ENCODE measurements at places on chromosomes 16 and 17. TPM values are rescaled to one million over a fixed set of nuclear protein-coding genes. Genes with fewer than 3 reads are reported as not detected.
A peak's percentile ranks its signal among the peaks of the same experiment; 100 is the strongest.

DNA sequence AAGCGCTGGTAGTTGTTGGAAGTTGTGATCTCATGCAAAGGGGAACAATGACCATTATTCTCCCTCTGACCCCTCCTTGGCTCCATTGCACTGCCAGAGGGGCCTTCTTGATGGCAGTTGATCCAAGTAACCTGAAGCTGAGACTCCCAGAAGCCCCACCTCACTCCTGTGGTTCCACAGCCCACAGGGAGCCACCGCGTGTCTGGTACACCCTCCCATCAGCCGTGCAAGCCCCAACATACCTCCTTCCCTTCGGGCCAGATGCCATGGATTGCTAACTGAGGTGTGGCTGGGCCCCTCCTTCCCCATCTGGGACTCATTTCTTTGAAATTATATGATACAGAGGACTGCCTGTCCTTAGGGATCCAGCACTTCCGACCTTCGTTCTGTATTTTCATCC lies 17.8 kb downstream of the SAP30BP start:
- H3K4me1 ChIP-seq, result no peaks in the 10 kb centered on the region
- DNase-seq, result no peak
- no peaks in the 10 kb centered on the region for H3K36me3 ChIP-seq
- no peak overlapping the region for H3K27ac ChIP-seq
- no peak overlapping the region for H3K4me3 ChIP-seq
- H3K27me3 ChIP-seq, result no peaks in the 10 kb centered on the region

GRCh38 chr17:67619555-67619954 lies 98.2 kb upstream of the NOL11 start:
- no peaks in the 10 kb centered on the region for H3K36me3 ChIP-seq
- H3K27me3 ChIP-seq, result no peaks in the 10 kb centered on the region
- H3K4me3 ChIP-seq, result no peak overlapping the region
- H3K4me1 ChIP-seq, result no peaks in the 10 kb centered on the region

DNA sequence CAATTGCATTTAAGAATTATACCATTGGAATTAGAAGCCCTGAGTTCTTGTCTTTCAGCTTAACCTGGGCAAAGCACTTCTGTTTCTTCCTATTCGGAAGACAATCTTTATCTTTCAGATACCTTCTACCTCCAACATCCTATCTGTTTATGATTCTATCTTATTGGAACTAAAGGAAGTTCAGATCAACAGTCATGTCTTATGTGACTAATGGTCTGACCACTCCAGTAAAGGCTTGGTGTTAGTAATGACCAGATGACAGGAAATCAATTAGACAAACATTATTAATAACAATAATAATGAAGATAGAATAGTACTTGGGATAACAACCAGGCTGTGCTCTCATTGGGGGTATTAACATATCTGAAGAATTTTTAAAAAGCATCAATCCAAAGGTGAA lies 11.3 kb downstream of the HS3ST3A1 start:
- H3K27me3 ChIP-seq, result no peaks in the 10 kb centered on the region
- peaks cover 2% of the 10 kb centered on the region for H3K4me1 ChIP-seq
- no peaks in the 10 kb centered on the region for H3K36me3 ChIP-seq

GRCh38 chr17:75685499-75685898 lies 18.4 kb downstream of the SAP30BP start:
- H3K36me3 ChIP-seq, result no peaks in the 10 kb centered on the region
- no peak overlapping the region for H3K4me3 ChIP-seq
- H3K27me3 ChIP-seq, result no peaks in the 10 kb centered on the region
- no peaks in the 10 kb centered on the region for H3K4me1 ChIP-seq
- no peak for DNase-seq
- no peak overlapping the region for H3K27ac ChIP-seq

- peaks cover 14% of the 10 kb centered on the region for H3K4me1 ChIP-seq
- H3K4me3 ChIP-seq, result no peak overlapping the region
Observed at GRCh38 chr16:68728523-68728922, 8.6 kb upstream of the CDH1 start.

- DNase-seq, result no peak
- peak overlapping the region; percentile 99 for H3K4me3 ChIP-seq
- H3K27me3 ChIP-seq, result no peaks in the 10 kb centered on the region
- H3K27ac ChIP-seq, result peak overlapping the region; percentile 1
Observed at GRCh38 chr17:51120357-51120738, 320 bp downstream of the SPAG9 start.

- DNase-seq, result no peak
- peaks cover 14% of the 10 kb centered on the region for H3K4me1 ChIP-seq
- no peaks in the 10 kb centered on the region for H3K27me3 ChIP-seq
- no peak overlapping the region for H3K4me3 ChIP-seq
- H3K27ac ChIP-seq, result no peak overlapping the region
Observed at GRCh38 chr16:4032768-4033167, 83.5 kb downstream of the ADCY9 start.

GRCh38 chr16:48918520-48919258 lies 308.7 kb upstream of the N4BP1 start:
- DNase-seq, result peak; percentile 37
- no peaks in the 10 kb centered on the region for H3K4me1 ChIP-seq
- H3K27ac ChIP-seq, result no peak overlapping the region
- H3K36me3 ChIP-seq, result no peaks in the 10 kb centered on the region
- no peak overlapping the region for H3K4me3 ChIP-seq

DNA sequence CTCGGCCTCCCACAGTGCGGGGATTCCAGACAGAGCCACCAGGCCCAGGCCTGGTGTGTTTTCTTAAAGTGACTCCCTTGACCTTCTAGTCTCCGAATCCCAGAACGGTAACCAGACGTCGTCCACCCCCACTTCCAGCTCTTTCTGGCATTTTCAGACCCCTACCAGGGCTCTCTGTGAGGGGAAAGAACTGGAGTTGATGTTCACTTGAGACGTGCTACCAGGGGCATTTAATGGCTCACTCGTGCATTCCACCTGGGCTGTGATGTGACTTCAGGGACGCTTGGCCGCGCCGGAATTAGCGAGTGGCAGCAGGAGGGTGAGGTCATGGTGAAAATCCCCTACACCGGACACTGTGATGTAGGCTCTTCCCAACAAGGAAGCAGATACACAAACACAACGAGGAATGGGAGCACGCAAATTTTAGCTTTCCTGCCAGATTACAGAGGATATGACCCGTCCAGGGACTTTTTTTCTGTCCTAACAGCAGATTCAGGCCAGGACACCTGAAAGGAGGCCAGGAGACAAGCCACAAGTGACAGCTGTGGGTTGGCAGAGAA lies 1.1 kb upstream of the GNA13 start:
- H3K27me3 ChIP-seq, result no peaks in the 10 kb centered on the region
- H3K4me1 ChIP-seq, result peaks cover 40% of the 10 kb centered on the region
- H3K4me3 ChIP-seq, result peak overlapping the region; percentile 93
- peak overlapping the region; percentile 28 for H3K27ac ChIP-seq
- DNase-seq, result no peak
- peaks cover 4% of the 10 kb centered on the region for H3K36me3 ChIP-seq

DNA sequence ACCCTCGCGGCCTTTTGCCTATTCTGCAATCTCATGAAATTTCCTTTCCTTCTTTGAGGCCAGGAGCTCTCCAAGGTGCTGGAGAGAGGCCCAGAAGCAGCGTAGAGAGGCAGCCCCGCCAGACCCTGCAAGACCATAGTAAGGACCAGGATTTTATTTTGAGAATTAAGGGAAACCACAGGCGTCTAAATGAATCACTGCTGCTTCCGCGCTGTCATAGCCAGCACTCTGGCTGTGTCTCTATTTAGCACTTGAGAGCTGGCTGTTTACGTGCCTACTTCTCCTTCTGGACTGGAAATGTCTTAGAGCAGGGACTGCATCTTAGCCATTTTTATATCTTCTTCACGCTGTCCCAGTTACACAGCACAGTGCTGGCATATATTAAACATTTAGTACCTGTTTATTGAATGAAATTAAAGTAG lies 37.6 kb upstream of the PIRT start:
- H3K4me1 ChIP-seq, result no peaks in the 10 kb centered on the region
- H3K27ac ChIP-seq, result no peak overlapping the region
- DNase-seq, result peak; percentile 60
- no peaks in the 10 kb centered on the region for H3K27me3 ChIP-seq

DNA sequence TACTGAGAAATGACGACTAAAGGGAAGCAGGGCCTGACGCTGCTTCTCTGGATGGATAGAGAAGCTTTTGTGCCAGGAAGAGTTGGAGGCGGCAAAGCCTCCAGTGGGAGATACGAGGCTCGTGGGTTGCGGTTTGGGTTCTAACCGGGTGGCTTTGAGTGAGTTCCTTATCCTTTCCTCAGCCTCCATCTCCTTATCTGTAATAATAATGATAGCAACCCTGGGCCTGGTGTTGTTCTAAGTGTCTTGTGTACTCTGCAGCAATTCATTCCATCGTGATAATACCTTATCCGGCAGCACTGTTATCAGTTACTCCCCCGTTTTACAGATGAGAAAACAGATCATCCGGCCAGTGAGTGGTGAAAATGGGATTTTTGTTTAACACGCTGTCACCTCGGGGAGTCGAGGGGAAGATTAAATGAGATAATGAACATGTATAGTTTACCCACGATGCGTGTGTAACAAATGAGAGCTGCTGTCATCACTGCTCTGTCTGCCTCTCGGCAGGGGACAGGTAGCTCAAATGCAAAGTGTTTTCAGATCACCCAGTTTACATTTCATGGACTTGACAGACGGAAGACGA lies 52.0 kb upstream of the LHX1 start:
- H3K4me1 ChIP-seq, result peaks cover 7% of the 10 kb centered on the region
- H3K27me3 ChIP-seq, result no peaks in the 10 kb centered on the region
- DNase-seq, result no peak

DNA sequence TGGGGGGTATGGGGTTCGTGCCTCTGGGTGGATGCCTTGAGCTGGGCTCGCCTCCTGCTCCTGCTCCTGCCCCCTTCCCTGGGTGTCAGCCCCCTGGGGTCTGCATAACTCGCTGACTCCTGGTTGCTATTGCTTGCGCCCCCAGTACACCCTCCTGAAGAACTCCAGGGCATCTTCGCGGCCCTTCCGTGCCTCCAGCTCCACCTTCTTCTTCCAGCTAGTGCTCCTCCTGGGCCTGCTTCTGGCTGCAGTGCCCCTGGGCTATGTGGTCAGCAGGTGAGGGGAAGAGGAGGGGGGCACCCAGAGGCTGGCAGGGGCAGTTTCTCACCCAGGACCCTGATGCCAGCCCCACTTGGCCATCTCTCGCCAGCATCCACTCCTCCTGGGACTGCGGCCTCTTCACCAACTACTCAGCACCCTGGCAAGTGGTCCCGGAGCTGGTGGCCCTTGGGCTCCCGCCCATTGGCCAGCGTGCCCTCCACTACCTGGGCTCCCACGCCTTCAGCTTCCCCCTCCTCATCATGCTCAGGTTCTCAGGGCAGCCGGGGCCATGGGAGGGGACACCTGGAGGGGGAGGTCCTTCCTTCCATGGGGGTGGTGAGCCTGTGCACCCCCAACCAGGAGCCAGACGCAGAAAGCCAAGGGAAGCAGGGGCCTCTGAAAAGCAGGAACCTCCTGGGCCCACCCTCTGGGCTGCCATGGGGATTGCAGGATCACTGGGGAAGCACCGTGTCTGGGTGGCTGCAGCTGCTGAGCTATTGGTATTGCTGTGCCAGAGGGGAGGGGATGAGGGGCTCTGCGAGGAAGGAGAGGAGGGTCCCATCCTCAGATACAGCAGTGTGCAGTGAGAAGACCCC lies 7.8 kb upstream of the C17orf99 start:
- H3K27ac ChIP-seq, result no peak overlapping the region
- H3K27me3 ChIP-seq, result 0 out of 2 replicates have a peak, but pooled peaks cover 6% of the 10 kb centered on the region
- DNase-seq, result no peak
- H3K36me3 ChIP-seq, result no peaks in the 10 kb centered on the region
- H3K4me1 ChIP-seq, result peaks cover 5% of the 10 kb centered on the region
- no peak overlapping the region for H3K4me3 ChIP-seq

DNA sequence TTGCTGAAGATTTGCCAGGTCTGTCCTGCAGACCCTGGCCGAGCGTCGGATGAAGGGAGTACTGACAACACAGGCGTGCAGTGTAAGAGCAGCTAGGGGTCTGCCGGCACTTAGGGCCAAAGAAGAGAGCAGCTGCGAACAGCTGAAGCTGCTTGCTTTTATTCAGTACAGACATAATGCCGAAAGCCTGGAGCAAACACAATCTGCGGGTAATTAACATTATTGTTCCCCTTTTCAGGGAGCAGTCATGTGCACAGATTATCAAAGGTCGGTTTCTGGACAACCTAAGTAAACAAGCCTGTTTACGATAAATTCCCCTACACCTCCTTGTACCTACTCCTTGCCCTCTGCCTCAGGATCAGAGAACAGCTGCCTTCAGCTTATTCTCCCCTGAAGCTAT lies 12.0 kb upstream of the KRT23 start:
- no peaks in the 10 kb centered on the region for H3K27me3 ChIP-seq
- H3K4me3 ChIP-seq, result no peak overlapping the region
- no peak for DNase-seq
- no peak overlapping the region for H3K27ac ChIP-seq
- no peaks in the 10 kb centered on the region for H3K4me1 ChIP-seq
- no peaks in the 10 kb centered on the region for H3K36me3 ChIP-seq

DNA sequence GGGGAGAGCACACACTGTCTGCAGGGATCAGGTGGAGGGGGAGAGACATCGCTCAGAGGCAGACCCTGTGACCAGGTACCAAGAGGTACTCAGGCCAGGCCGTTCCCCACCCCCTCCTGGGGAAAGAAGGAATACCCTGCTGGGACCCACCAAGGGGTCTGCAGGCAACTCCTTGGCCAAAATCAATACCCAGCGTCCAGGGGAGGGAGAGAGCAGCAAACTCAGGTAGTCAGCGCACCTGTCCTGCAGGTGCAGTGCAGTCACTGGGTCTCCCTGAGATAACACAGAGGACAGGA lies 57.5 kb upstream of the DOC2B start:
- no peak overlapping the region for H3K27ac ChIP-seq
- no peaks in the 10 kb centered on the region for H3K36me3 ChIP-seq
- no peak for DNase-seq
- no peaks in the 10 kb centered on the region for H3K27me3 ChIP-seq
- H3K4me3 ChIP-seq, result no peak overlapping the region

DNA sequence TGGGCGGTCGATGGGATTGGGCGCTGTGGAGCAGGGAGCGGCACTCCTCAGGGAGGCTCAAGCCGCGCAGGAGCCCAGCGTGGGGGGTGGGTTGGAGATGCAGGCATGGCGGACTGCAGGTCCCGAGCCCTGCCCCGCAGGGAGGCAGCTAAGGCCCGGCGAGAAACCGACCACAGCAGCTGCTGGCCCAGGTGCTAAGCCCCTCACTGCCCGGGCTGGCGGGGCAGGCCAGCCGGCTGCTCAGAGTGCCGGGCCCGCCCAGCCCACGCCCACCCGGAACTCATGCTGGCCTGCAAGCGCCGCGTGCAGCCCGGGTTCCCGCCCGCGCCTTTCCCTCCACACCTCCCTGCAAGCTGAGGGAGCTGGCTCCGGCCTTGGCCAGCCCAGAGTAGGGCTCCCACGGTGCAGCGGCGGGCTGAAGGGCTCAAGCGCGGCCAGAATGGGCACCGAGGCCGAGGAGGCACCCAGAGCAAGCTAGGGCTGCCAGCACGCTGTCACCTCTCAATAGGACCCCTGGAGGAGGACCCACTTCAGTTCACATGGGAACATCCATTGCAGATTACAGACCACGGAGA lies 20.5 kb upstream of the METTL16 start:
- no peaks in the 10 kb centered on the region for H3K27me3 ChIP-seq
- no peak overlapping the region for H3K27ac ChIP-seq
- DNase-seq, result peak; percentile 20

GRCh38 chr17:36937959-36938565 lies 787 bp downstream of the LHX1 start:
- peaks cover 71% of the 10 kb centered on the region for H3K4me1 ChIP-seq
- no peak overlapping the region for H3K27ac ChIP-seq
- H3K36me3 ChIP-seq, result no peaks in the 10 kb centered on the region
- peak; percentile 68 for DNase-seq

The NUP85 gene
- total RNA-seq, result 59.4 TPM

All from GM23338 (cell line).